ENCODE measurements at places on chromosomes 1 and 21.

GRCh38 chr1:77036560-77036959 lies 169.3 kb downstream of the ST6GALNAC5 start:
- no peak for DNase-seq

GRCh38 chr1:209616366-209617046 lies 33.0 kb downstream of the CAMK1G start:
- no peak for DNase-seq

- no peak for DNase-seq
Observed at GRCh38 chr21:34260277-34261008, 103.4 kb upstream of the KCNE2 start.

DNA sequence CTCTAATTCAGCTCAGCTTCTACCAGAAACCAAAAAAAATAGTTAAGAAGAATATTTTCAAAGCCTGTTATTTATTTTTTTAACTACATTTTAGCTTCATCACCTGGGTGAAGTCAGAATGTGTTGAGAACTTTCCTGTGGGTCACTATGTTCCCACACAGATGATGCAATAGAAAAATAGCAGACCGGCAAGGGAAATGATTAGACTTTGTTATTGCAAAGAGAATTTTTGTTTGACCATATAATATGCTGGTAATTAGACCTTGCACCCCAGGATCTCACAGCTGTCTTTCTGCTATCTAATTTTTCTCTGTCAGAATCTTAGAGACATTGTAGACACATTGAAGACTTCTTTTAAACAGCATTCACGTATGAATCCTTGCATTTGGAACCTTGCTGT lies 299.3 kb downstream of the TBX15 start:
- no peak for DNase-seq

- no peak for DNase-seq
Observed at GRCh38 chr1:155166471-155167165, 6.5 kb downstream of the KRTCAP2 start.

DNA sequence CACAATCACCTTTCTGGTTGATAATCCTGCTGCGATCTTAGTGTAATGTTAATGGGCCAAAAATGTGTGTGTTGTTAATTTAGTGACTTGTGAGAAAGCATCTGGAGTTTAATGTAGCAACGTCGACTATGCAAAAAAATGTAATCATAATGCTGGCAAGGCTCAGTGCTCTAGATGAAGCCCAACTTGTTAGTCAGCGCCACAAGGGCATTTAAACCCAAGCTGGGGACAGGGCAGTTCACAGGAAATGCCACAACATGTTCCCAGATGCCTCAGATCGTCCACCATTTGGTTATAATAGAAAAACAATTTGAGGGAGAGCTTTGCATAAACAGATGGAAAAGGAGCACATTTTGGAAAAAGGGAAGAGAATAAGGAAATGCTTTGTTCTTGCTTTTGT lies 585.4 kb upstream of the PLXNA2 start:
- no peak for DNase-seq

DNA sequence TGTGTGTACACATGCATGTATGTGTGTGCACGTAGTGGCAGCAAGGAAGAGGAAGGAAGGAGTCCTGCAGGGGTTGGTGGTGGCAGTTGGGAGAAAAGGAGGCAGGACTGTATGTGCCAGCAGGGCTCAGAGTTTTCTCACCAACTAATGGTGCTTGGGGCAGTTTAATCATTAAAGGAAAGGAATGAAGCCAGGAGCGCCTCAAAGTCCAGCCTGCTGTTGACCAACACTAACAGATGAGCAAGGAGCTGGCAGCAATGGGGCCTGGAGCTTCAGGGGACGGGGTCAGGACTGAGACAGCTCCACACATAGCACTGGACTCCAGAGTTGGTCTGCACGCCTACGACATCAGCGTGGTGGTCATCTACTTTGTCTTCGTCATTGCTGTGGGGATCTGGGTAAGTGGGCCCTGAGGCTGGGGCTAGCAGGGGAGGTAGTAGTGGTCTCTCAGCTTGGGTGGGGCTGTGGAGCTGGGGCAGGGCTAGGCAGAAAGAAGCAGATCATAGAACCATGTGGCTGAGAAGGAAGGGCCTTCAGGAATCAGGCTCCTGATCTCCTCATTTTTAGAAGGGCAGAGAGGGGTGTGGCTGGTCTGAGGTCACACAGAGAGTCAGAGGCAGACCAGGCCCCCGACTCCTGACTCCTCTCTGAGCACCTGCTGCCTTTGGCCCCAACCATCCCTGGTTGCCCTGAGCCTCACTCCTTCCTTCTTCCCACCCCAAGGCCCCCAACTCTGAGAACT lies at the start of gene SLC5A9:
Gene SLC5A9 (plus strand): TSS at position 216 of the 742 bp plus-strand sequence. CDS start 21 bp downstream, at position 237.
- DNase-seq, result no peak

DNA sequence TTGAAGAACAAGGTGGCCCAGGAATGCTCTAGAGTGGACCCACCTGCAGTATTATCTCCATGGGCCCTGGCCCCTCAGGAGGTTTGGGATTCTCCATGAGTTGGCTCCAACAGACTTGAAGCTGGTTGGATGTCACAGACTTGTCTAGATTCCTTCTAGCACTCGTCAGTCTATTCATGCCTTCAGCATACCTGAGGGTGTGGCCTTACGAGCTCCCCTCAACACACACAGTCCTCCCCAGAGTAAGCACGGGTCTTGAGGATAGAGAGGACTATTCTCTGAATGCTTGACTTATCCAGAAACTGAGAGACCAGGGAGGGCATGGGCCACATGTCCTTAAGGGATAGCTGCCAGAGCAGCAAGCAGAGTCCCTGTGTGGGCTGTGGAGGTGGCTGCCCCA lies 45.9 kb upstream of the COL6A1 start:
- no peak for DNase-seq

- DNase-seq, result peak; percentile 47
Observed at GRCh38 chr1:42913426-42914091, 45.1 kb downstream of the SLC2A1 start.

- no peak for DNase-seq
Observed at GRCh38 chr1:229690662-229691061, 64.6 kb downstream of the URB2 start.

DNA sequence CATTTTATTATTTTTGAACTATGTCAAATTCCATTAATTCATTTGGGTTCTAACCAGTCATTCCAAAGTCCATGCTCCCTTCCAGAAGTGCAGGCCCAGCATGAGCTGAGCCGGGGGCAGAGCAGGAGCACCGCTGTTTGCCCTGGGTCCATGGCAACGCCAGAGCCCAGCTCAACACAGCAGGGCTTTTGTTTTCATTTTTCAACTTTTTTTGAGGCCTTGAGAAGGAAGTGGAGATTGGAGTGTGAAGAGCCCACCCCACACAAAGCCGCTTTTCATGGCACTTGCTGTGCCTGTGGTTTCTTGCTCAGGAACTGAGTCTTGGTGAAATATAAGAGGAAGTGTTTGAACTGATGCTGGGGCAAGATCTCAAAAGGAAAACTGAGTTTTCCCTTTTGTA lies 13.2 kb upstream of the PRMT2 start:
- DNase-seq, result peak; percentile 37

GRCh38 chr1:33371334-33371733 lies 50.4 kb upstream of the A3GALT2 start:
- no peak for DNase-seq

All from T-cell (primary cell).